Motor neuron (in vitro differentiated cells): ENCODE measurements at places on chromosomes 12 and 14.

DNA sequence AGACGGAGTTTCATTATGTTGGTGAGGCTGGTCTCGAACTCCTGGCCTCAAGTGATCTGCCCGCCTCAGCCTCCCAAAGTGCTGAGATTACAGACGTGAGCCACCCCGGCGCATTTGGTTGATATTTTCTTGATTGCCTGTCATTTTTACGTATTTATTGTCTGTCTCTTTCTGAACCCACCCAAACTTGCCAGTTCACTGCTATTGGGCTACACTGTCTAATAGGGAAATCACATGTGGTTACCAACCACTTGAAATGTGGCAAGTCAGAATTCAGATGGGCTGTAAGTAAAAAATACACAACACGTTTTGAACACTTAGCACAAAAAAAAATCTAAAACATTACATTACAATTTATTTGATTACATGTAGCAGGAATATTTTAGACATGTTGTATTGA, 2.1 kb downstream of the WSB2 start:
- ATAC-seq, result no peak

GRCh38 chr14:83162361-83162929, 1628.8 kb upstream of the SEL1L start:
- no peak for ATAC-seq

GRCh38 chr12:101838628-101839323, 8.0 kb upstream of the GNPTAB start:
- no peak for ATAC-seq

DNA sequence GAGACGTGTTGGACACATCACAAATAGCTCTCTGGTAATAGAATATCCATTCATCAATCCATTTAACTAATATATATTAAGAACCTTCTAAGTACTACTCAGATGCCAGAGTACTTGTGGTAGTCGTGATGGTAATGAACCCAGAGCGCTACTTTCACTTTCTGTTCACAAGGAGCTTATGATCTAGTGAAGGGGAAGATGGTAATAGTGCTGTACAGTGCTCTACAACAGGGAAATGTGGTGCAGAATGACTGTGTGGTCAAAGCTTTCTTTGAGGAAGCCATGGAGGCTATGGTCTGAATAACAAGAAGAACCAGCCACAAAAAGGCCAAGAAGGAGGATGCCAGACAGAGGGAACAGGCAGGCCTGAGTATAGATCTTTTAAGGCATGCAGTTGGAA, 212.0 kb downstream of the PTPRO start:
- no peak for ATAC-seq

DNA sequence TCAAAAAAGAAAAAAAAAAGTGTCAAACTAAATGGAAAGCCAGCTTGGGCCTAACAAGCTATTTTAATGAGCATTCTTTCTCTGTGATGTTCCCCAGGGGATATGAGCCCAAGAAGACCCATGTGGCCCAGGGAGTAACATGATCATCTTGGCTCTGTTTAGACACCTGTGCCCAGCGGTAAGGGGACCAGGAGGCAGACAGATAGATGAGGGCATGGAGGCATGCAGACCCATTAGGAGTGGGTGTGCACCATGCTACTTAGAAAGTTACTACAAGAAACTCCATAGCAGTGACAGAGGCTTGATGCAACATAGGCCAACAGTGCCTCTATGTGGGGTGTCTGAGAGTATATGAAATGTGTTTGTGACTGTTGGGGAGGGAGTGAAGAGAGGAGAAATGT, 3.1 kb upstream of the CREBL2 start:
- no peak for ATAC-seq

- no peak for ATAC-seq
These were observed 38.5 kb downstream of the TRIM9 start for GRCh38 chr14:51056421-51056820.

- ATAC-seq, result no peak
These were observed 280.8 kb downstream of the ATXN7L3B start for GRCh38 chr12:74818412-74818811.

DNA sequence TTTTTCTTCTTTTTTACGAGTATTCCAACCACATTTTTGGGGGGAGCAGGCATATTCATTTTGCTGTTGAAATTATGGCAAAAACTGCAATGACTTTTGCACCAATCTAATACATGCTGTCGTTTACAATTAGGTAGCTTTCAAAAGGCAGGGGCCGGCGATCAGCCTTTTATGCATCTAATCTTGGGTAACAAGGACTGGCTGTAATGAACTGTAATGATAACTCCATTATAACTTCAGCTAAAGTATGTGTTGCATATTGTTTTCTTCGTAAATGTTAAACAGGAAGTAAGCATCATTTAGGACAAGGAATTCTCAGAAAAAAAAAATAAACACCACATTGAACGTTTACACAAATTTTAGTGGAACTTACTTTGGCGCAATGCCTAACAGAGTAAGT, 30.3 kb upstream of the KLRF1 start:
- no peak for ATAC-seq

DNA sequence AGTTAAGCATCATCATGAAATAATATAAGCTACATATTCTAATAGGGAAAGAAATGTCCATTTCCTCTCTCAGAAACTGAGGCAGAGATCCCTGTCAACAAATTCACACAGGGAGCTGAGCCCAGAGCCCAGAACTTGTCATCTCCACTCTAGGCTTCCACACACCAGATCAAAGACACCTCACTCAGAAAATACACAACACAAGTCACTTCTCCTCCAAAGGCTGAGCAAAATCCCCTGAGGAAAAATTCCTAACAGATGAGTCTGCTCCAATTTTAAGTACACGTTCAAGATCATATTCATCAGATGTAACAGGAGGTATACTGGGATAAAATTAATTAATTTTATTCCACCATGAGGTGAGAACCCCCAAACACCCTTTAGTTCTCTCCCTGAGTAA, 227.3 kb downstream of the DPF3 start:
- no peak for ATAC-seq

GRCh38 chr12:113314121-113314529, 20.8 kb downstream of the SLC8B1 start:
- ATAC-seq, result peak; percentile 94

DNA sequence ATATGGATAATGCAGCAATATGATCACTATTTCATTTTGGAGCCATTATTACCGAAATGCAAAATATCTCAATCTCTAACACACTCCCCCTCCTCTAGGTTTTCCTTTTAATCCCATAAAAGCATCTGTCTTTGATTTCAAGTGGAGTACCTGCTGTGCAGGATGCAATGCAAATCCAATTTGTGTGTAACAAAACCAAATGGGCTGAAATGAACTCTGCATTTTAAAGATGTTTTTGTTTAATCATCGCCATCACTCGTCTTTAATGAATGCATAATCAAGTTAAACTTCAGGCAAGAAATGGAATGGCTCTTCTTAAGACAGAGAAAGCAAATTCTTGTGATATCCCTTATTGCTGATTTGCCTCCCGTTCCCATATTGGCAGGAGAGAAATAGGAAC, 114.3 kb downstream of the SLC15A5 start:
- ATAC-seq, result no peak

DNA sequence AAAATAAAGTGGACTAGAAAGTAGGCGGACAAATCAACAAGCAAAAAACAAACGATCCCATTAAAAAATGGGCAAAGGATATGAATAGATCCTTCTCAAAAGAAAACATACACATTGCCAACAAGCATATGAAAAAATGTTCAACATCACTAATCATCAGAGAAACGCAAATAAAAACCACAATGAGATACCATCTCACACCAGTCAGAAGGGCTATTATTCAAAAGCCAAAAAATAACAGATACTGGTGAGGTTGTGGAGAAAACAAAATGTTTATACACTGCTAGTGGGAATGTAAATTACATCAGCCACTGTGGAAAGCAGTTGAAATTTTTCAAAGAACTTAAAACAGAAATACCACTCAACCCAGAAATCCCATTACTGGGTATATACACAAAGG, 70.3 kb downstream of the RPS6KA5 start:
- no peak for ATAC-seq

DNA sequence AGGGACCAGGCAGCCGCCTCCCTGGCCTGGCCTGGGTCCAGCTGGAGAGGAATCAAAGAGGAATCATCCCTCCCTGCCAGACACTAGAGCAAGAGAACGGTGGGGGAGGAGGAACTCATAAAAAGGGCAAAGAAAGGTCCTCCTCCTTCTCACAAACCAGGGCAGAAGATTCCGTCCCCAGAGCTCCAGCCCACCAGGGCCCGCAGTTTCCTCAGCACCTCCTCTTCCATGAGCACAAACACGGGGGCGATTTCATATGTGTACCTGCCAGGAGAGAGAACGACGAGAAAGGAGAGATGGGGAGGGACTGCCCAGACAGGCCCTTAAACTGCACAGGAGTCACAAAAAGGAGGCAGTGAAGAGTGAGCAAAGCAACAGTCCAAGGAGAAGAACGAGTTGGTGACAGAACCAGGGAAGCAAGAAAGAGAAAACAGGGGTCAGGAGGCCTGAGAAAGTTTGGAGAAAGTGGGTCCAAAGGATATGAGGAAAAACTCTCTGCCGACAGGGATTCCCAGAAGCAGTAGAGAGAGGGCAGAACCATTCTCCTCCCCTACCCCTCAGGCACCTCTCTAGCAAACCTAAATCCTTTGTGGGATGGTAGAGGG, 8.7 kb upstream of the ZNF740 start:
- ATAC-seq, result no peak

DNA sequence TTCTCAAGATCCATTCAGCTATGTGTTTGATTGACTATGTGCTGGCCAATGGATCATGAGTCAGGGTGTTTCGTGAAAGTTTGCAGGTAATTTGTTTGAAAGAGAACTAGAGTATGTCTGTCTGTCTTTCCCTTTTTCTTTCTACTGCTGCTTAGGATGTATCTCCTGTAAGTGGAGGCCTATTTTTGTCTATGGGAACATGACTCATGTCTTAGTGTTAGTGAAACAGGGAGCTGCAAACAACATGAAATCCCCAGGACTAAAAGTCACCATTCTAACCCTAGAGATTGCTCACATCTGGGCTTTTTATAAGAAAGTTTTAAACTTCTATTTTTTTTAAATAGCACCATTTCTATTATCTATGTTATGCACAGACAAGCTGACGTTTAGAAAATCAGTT, 333.0 kb downstream of the CCER1 start:
- ATAC-seq, result no peak

- ATAC-seq, result no peak
These were observed 83.4 kb downstream of the PDE6H start for GRCh38 chr12:15056218-15056617.

- ATAC-seq, result peak; percentile 4
These were observed 732 bp downstream of the SLC25A29 start for GRCh38 chr14:100305324-100306100.

DNA sequence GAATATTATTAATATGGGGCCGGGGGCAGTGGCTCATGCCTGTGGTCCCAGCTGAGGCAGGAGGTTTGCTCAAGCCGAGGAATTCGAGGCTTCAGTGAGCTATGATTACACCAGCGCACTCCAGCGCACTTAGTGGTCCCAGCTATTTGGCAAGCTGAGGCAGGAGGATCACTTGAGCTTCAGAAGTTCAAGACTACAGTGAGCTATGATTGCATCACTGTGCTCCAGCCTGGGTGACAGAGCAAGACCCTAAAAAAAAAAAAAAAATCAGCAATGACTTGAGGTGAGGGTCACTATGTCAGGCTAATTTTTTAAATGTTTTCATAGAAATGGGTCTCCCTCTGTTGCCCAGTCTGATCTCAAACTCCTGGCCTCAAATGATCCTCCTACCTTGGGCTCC, 243.4 kb downstream of the RBM19 start:
- no peak for ATAC-seq

DNA sequence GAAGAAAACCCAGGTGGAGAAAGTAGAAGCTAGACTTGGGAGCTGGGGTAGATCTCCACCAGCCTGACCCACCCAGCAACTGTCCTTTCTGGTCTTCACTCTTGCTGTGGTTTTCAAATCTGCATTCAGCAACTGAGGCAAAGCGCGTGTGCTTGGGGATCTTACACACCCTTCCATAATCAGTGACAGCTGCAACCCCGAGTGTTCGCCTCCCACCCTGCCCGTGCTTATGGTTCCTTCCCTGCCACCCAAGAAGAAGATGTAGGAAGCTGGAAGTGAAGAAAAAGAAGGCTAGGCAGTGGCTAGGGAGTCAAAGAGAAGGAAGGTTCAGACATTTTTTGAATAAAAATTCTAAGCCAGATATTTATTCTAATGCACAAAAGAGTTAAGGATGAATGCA, 162.6 kb upstream of the CCND2 start:
- ATAC-seq, result no peak

DNA sequence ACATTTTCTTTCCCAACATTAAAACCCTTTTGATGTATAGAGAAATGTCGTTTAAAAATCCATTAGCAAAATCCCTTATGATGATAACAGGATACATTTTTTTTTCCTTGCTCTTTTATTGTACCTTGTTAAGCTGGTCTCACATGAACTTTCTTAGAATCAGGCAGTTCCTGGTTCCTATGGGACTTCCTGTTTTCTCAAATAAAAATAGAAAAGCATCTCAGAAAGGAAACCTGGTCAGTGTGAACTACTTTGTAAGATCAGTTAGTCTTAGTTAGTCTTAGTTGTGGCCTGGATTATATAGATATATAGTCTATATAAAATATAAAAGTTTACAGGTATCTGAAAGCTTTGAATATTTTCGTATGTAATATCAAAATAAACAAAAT, 40.3 kb downstream of the LEMD3 start:
- no peak for ATAC-seq

DNA sequence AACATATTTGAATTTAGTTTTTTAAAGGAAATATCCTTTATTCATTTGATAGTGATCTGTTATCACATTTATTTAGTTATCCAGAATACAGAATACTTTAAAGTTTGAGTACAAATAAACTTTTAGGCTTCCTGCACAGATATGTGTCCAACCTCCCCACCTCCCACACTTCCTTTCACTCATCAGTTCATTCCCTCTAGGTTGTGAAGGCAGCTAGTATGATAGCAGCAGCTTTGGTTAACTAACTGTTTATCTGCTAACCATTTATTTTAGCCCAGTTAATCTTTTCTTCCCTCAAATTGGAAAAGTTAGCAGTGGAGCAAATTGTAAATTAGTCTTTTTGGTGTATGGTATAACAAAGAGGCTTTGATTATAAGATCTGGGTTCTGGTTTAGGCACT, 35.7 kb downstream of the CNOT2 start:
- no peak for ATAC-seq

GRCh38 chr14:104548802-104549535, 30.6 kb upstream of the C14orf180 start:
- ATAC-seq, result no peak
